ENCODE measurements at places on chromosomes 3 and 15.

DNA sequence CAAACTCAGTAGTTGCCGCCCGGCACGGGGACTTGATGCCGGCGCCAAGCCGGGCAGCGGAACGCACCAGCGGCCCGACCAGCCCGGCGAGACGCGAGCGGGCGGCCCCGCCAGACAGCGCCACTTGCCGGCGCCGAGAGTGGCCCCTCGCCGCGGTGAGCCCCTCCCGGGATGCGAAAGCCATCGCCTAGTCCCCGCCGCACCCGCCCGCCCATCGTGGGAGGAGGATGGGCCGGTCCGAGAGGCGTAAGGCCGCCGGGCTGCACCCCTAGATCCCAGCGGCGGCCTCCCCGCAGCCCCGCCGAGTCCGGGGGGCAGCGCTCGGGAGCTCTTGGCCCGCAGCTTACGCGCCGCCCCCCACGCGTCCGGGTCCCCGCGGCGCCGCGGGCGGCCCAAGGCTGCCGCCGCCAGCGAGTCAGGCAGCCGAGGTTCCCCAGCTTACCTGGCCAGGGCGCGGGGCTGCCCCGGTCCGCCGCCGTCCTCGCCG lies 609 bp downstream of the GOLGA8A start:
- peak; percentile 29 for DNase-seq

DNA sequence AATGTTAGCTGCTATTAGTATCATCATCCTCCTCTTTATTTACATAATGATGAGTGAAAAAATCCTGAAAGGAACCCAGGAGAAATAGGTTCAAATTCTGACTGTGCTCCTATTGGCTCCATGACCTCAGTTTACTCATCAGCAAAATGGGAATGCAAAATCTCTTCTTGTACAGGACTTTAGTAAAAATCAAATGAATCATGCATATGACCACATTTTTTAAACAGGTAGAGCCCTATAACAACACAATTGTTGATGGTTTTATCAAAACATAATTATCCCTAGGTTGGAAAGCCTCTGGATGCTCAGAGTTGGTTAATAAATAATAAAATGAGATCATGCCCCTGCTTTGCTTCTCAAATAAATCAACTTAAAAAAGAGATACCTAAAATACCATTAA lies 16.0 kb upstream of the NR2F2 start:
- DNase-seq = peak; percentile 7

DNA sequence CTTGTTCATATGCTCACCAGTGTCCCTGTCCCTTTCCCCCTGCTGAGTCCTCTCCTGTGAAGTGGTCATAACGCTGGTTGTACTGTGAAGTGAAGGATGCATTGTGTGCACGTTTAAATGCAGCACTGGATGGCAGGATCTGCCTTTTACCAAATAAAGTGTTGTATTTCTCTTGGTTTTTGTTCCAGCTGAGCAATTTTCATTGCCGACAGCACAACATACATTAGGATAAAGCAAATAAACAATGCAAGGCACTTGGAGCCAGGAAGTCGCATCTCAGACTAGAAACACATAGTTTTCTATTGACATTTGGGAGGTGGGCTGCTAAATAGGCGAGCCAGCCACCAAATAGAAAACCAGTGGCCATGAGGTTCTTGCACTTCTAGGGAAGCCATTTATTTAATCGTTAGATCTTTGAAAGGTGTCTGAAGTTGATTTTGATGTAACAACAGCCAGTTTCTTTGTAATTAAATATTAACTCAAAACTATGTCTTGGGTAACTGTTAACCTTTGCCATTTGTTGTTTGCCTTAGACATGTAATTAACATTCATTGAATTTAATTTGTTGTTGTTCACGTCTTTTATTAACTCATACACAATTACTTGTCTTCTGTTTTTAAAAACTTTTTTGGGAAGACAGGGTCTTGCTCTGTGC lies 185.3 kb downstream of the FNDC3B start:
- DNase-seq = no peak

- no peak for DNase-seq
These were observed 13.5 kb downstream of the RAB8B start for GRCh38 chr15:63202861-63203260.

GRCh38 chr15:78938658-78939488 lies 6.0 kb downstream of the CTSH start:
- DNase-seq = no peak

GRCh38 chr3:101758224-101758623 lies 20.8 kb upstream of the NXPE3 start:
- no peak for DNase-seq

DNA sequence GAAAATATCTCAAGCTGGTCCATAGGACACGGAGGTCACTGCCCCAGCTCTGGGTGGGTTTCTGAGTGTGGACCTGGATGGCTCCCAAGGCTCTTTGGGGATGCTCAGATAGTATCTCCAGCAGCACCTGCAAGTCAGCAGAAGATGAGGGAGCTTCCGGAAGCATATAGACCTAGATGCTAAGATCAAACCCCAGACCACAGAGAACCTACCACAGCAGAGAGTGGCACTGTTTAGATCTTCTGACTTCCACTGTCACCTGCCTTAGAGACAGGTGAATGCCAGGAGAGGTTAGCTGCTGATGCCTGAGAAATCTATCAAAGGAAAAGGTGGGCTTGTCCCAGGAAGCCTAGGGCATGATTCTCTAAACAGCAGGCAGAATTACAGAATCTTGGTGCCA lies 105.7 kb upstream of the TRPM1 start:
- DNase-seq = no peak

DNA sequence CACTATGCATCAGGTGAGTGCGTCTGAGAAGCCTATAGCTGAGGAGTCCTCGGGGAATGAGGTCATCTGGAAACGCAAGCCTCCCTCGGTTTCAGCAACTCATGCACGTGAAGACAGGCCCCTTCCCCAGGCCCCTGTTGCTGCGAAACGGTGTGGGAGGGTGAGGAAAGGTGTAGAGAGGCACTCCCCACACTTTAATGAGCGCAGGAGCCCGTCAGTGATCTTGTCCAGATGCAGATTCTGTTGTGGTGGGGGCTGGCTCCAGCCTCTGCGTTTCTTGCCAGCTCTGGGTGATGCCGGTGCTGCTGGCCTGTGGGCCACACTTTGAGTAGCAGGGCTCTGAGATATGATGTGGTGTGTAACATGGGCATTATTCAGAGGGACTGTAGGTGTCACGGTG lies 38.6 kb upstream of the LACTB start:
- no peak for DNase-seq

DNA sequence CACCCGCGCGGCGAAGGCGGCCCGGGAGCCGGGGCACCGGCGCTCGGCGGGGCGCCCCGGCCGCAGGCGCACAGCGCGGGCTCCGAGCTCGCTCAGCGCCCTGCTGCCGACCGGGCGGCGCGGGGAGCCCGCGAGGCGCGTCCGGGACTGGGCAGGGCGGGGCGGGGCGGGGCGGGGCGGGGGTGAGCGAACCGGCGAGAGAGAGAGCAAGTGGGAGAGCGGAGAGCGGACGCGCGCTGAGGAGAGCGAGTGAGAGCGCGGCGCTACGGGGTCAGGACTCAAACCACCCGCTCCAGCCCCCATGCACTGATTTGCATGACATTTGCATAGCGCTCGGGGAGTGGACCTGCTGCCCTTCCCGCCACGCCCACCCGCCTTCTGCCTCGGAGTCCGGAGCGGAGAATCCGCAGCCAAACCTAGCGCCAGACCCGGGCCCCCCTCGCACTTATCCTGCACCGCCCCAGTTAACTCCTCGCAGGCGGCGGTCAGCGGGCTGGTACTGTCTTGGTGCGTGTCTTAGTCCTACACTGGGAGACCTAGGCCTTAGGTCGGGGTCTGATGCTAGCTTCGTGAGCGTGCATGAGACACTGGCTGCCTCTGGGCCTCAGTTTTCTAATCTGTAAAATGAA lies at the start of gene MYLK:
TSS of gene MYLK (minus strand) at position 130 of the 629 bp plus-strand sequence. CDS start 90,491 bp downstream, outside the sequence.
- DNase-seq = peak; percentile 95

Measured in ACHN (cell line).